Inflammatory macrophage treated with lipopolysaccharide for 4 hours (primary cell): ENCODE measurements at places on chromosomes 6 and 20.

- DNase-seq, result no peak
Measured at GRCh38 chr20:31260326-31260932, 3.0 kb downstream of the DEFB115 start.

GRCh38 chr6:127456465-127456864 is 2.7 kb downstream of the KIAA0408 start:
- no peak for DNase-seq

- peak; percentile 49 for DNase-seq
Measured at GRCh38 chr20:6765469-6766058, 1.9 kb upstream of the BMP2 start.

DNA sequence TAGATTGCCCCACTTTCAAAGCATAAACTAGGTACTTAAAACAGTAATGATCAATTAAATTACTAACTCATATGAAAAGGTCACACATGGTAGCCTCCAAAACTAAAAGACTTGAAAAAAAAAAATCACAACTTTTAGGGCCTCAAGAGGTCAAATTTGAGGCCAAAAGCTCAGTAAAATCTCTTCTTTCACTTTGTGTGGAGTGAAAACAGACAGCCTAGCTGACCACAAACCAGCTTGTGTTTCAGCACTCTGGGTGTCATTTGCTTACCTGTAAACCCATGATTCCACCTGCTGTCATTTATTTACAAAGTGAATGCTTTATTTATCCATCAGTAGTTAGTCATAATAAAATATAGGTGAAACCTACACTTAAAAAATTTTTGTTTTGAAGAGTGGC is 34.0 kb downstream of the GNAS start:
- no peak for DNase-seq

GRCh38 chr6:56552187-56553130 is 90.2 kb downstream of the DST start:
- DNase-seq, result no peak

GRCh38 chr6:170505306-170505705 is 47.8 kb downstream of the PSMB1 start:
- no peak for DNase-seq

GRCh38 chr6:74626288-74626687 is 579.6 kb downstream of the COL12A1 start:
- no peak for DNase-seq

DNA sequence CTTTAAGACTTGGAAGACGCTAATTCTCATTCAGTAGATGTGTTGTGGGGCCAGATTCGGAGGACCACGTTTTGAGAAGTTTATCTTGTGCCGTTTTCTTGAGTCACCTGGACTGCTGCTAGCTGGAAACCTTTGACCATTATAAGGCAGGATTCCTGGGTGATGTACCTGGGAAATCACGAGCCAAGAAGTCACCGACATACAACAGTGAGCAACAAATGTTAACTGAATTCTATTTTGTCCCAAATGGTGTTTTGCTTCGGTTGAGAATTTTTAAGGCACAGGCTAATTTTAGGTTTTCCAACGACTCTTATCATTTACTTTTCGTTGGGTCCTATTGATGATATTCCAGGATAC is 93.4 kb upstream of the BTN3A2 start:
- DNase-seq, result no peak

- no peak for DNase-seq
Measured at GRCh38 chr20:20368418-20369249, 730 bp downstream of the INSM1 start.

- DNase-seq, result no peak
Measured at GRCh38 chr20:59171986-59172385, 8.4 kb downstream of the ZNF831 start.

GRCh38 chr20:45087097-45087790 is 13.7 kb downstream of the KCNS1 start:
- peak; percentile 81 for DNase-seq

DNA sequence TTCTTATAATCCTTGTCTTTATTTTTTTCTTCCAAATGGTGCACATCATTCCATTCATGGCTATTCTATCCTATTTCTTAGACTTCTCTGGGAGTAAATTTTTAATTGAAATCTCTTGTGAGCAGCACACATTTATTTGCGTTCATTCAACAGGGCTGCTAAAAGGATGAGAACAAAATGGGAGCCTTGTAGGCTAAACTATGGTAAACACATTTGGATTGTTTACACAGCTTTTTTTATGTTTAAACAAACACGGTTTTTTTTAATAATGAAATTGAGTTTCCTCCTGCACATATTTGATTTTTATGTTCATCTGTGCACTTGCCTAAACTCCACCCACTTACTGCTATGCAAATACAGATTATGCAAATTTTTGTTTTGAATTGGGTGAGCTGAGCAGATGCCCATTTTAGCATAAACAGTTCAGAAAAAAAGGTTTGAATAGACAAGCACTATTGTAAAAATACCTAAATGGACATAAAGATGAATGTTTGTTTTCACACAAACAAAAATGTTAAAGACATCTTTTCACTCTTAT is 92.0 kb downstream of the OLIG3 start:
- DNase-seq, result no peak

- DNase-seq, result no peak
Measured at GRCh38 chr20:37315021-37315451, 25.6 kb downstream of the MANBAL start.

GRCh38 chr6:31075528-31075927 is 36.8 kb downstream of the C6orf15 start:
- DNase-seq, result no peak

DNA sequence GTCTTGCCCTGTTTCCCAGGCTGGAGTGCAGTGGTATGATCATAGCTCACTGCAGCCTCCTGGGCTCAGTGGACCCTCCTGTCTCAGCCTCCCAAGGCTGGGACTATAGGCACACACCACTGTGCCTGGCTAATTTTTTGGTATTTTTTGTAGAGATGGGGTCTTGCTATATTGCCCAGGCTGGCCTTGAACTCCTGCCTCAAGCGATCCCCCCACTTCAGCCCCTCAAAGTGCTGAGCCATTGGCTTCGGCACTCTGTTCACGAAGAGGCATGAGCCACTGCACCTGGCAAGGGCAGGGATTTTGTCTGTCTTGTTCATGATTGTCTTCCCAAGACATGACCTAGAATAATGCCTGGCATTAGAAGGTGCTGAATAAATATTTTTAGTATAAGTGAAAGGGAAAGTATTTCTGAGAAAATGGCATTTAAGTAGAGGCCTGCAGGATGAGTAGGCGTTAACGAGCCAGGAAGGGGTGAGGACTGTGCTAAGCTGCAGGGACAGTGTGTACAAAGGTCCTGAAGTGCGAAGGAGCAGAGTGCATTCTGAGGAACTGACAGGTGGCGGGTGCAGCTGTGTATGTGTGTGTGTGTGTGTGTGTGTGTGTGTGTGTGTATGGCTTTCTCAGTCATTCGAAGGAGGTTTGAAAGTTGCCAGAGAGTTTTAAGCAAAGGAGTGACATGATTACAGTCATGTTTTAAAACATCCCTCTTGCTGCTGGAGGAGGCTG is 43.0 kb downstream of the VEGFA start:
- peak; percentile 80 for DNase-seq

GRCh38 chr20:24694157-24694726 is 224.8 kb downstream of the SYNDIG1 start:
- no peak for DNase-seq

DNA sequence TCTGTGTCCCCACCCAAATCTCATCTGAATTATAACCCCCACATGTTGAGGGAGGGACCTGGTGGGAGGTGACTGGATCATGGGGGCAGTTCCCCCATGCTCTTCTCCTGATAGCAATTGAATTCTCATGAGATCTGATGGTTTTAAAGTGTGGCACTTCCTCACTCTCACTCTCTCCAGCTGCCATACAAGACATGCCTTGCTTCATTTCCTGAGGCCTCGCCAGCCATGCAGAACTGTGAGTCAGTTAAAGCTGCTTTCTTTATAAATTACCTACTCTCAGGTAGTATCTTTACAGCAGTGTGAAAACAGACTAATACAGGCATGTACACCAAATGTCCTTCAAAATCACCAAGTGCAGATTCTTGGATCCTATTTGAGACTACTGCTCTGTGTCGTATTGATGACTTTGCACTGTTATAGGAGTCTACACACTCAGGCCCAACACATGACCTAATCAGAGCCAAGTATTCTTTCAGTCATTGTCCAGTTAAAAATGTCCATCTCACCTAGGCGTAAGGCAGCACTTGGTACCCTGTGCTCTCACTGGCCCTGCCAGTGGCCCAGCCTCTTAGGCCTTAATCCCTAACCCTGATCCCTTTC is 52.8 kb upstream of the UST start:
- DNase-seq, result no peak

DNA sequence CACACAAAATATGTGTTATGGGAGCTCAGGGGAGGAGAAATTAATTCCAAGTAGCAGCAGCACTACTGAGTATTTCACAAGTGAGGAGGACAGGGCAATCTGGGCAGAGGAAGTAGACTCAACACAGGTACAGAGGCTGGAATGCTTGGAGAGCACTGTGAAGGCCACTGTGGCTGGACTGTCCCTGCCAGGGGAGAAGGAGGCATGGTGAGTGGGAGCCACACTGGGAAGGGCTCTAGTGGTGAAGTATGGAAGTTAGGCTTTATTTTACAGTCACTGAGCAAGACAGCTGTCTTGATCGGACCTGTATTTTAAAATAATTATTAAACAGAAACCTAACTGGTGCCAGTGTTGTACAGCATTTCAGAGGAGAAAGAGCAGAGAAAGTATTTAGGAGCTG is 28.8 kb downstream of the FAM229B start:
- no peak for DNase-seq

DNA sequence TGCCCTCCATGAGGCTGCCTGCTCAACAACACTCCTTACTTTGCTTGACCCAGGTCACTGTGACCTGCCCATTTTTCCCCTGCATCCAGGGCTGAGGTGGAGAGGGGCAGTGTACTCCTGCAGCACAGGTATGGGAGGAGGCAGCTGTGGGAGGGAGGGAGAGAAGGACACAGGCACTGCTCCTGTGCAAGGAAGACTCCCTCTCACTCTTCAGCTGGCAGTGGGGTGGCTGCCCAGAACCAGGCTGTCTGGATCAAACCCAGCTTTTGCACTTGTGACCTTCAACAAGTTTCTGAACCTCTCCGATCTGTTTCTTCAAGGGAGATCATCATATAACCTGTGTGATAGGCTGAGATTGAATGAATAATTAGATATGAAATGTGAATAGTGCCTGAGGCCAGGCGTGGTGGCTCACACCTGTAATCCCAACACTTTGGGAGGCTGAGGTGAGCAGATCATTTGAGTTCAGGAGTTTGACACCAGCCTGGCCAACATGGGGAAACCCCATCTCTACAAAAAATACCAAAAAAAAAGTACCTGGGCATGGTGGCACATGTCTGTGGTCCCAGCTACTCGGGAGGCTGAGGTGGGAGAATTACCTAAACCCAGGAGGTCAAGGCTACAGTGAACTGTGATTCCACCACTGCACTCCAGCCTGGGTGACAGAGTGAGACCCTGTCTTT is 14.1 kb downstream of the TGIF2 start:
- no peak for DNase-seq

- DNase-seq, result no peak
Measured at GRCh38 chr6:155404937-155405336, 50.7 kb downstream of the NOX3 start.

DNA sequence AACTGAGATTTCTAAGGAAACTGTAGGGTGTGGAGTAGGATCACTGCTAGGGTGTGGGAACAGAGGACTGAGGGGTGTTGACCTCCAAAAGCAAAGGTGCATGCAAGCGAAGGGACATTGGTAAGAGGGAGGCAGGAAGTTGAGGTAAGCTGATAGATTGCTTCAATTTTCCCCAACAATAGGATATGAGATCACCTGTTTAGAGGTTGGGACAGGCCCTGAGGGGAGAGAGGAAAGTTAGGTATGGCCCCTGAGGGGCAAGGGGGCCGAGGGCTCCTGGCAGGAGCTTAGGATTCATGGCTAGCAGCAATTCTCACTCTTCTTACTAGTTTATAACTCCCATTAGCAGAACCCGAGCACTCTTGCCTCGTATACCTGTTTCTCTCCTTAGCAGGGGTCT is 106.8 kb upstream of the RPS6KA2 start:
- DNase-seq, result no peak
